ENCODE measurements at places on chromosomes 6 and 20.
A peak's percentile ranks its signal among the peaks of the same experiment; 100 is the strongest.

GRCh38 chr6:137944793-137945498, 77.9 kb downstream of the TNFAIP3 start:
- no peak for DNase-seq

DNA sequence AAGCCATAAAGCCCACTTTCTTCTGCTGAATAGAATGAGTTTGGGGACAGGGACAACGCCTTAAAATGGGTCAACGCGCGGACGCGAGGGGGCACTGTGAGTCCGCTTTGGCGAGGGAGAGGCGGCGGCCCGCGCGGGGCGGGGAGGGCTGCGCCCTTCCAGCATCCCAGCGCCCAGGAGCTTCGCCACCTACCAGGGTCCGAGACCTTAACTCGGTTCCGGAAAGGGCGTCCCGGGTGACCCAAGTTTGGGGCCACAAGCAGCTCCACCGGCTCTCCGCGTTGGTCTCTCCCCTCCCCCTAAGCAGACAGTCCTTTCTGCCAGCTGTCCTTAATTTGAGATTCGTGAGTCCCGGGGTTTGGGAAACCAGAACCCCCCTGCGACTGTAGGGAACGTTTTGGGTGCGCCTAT, 1.8 kb upstream of the SAMD5 start:
- DNase-seq, result peak; percentile 31

GRCh38 chr6:23316931-23317330, 747.6 kb downstream of the HDGFL1 start:
- no peak for DNase-seq

- DNase-seq, result no peak
Measured at GRCh38 chr6:44006872-44007303, 120.4 kb downstream of the MRPL14 start.

DNA sequence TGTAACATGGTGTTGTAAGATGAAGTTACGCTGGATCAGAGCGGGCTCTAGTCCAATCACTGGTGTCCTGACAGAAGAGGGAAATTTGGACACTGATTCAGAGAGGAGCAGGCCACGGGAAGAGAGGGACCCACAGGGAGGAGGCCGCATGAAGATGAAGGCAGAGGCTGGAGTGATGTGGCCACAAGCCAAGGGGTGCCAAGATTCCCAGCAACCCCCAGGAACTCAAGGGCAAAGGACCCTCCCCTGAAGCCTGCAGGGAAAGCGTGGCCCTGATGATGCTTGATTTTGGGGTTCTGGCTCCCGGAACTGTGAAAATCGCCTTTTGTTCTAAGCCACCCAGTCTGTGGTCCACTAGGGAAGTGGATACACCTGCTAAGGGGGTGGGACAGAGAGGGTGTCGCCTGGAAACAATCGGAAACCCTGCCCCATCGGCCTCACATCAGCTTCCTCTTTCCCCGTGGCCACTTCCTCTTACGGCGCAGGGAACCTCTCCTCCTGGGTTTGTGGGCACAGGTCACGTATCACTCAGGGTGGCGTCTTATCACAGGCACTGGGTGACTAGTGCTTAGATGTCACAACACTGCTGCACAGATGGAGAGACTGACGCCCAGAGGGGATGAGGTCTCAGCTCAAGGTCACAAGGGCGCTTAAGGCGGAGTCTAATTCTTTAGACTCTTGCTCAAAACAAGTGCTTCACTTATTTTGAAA, 58.0 kb downstream of the SULF2 start:
- DNase-seq, result peak; percentile 14

DNA sequence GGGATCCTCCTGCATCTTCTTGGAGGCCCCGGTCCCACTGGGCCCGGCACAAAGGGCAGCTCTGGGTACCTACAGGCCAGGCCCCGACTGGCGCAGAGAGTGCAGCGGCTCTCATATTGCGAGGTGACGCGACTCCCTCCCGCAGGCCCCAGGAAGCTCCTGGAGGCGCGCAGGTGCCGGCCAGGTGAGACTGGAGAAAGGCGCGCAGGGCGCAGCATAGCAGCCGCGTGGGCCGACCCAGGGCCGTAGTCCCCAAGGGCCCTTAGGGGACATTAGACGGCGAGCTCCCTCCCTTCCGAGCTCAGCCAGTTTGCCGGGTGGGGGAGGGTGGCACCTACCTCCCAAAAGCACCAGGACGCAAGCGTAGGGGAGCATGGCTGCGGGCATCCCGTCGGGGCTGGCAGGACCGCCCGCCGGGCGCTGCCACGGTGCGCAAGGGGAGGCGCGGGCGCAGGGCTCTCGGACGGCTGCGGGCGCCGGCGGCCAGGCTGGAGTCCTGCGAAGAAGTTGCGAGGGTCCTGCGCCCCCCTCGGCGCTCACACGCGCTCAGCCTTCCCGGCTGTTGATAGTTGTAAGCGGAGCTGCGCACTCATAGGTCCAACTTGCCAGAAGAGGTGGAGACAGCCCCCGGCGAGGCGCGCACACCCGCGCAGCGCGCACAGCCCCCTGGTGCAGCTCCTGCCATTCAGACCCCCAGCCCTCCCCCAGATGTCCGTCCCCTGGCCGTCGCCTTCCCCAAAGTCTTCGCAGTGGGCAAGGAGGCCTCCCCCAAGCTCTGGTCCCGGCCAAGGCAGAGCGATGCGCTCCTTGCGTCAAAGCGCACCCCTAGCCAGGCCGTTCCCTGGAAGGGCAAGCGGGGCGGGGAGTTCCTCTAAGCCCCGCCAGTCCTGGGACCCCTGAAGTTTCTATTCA, 622 bp downstream of the APCDD1L start:
- no peak for DNase-seq

DNA sequence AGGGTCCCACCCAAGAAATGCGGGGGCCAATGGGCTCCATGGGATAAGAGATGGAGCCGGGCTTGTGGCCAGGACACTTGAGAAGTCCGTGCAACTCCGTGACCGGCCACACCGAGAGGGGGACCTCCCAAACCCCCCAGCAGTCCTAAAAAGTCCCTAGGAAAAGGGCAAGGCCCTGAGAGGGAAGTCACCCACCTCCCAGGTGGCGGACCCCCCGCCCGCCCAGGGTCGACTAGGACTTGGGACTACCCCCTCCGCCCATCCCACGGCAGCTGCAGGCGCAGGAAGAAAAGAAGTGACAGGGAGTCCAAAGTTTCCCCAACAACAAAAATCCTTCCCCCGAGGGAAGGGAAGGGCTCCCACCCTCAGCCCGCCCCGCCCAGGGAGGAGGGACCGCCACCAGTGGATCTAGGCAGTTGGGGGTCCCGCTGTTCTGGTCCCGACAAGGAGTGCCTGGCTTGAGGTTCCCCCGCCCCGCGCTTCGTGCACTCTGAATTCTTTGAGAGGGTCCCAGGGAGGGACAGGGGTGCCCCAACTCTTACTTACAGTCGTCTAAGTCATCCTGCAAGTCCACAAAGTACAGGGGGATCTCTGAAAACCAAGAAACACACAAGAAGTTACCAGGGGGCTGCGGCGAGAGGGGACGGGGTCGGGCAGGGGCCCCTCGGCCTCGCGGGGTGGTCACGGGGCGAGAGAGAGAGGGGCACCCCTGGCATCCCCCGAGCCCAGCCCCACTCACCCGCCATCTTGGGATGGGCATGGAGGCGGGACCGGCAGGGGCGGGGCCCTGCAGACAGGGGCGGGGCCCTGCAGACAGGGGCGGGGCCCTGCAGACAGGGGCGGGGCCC, 611 bp upstream of the RAB22A start:
- DNase-seq, result peak; percentile 69
